ENCODE measurements at places on chromosomes 11 and 22.

GRCh38 chr11:83042964-83043711 is 28.6 kb downstream of the RAB30 start:
- no peak for DNase-seq

- DNase-seq: no peak
Measured at GRCh38 chr11:44096360-44097185, 1.1 kb downstream of the EXT2 start.

DNA sequence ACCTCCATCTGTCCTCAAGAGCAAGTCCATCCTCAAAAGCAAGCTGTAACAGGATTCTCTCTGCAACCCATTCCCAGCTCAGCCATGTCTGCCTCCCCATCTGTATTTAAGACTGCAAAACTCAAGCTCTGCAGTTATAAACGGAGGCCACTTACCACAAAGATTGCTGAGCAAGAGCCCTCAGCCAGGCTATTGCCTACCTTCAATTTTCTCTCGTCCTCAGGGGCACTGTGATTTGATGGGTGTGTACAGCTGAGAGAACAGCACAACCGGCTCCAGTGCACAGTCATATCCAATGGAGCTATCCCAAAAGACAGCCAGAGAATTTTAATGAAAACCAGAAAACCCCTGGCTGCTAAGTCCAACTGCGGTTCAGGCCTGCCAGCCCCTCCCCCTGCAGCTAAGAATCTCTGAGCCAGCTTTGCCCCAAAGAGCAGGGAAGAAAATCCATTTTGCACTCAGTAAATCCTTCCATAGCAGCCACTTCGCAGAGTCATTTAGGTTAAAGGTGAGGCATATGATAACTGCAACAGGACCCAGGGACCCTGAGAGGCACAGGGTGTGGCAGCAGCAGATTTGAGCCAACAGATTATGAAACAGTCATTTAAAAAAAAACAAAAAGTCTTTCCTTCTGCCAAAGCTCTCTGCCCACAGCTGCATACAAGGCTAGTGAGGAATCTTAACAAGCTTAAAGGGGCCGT is 37.6 kb downstream of the RAB30 start:
- no peak for DNase-seq

DNA sequence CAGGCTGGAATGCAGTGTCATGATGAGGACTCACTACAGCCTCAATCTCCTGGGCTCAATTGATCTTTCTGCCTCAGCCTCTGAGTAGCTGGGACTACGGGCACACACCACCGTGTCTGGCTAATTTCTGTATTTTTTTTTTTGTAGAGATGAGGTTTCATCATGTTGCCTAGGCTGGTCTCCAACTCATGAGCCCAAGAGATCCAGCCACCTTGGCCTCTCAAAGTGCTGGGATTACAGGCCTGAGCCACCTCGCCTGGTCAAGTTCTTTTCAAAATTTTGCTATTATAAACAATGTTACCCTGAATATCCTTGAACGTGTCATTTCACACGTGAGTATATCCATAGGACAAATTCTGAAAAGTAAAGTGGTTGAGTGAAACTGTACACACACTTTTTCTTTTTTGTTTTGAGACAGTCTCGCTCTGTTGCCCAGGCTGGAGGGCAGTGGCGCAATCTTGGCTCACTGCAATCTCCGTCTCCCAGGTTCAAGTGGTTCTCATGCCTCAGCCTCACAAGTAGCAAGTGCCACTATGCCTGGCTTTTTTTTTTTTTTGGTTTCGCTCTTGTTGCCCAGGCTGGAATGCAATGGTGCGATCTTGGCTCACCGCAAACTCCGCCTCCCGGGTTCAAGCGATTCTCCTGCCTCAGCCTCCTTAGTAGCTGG is 21.6 kb upstream of the EP300 start:
- DNase-seq: no peak

GRCh38 chr22:20550057-20550817 is 42.8 kb downstream of the MED15 start:
- no peak for DNase-seq

GRCh38 chr11:129224538-129224937 is 32.4 kb upstream of the ARHGAP32 start:
- DNase-seq: no peak
